ENCODE measurements at places on chromosomes 13 and 19. TPM values are rescaled to one million over a fixed set of nuclear protein-coding genes. Genes with fewer than 3 reads are reported as not detected.

GRCh38 chr13:50136226-50136625, 121.0 kb downstream of the KCNRG start:
- DNase-seq, result no peak

The GARIN5A gene
- 0.69 TPM for total RNA-seq

GRCh38 chr13:32310134-32310706, 4.9 kb downstream of the ZAR1L start:
- peak; percentile 38 for DNase-seq

The C19orf85 gene
- not detected for total RNA-seq

- DNase-seq, result no peak
Measured at GRCh38 chr19:36115453-36116343, at the start of gene TBCB. TBCB (plus strand) TSS chr19:36115468; CDS start chr19:36115561, 93 bp downstream.

DNA sequence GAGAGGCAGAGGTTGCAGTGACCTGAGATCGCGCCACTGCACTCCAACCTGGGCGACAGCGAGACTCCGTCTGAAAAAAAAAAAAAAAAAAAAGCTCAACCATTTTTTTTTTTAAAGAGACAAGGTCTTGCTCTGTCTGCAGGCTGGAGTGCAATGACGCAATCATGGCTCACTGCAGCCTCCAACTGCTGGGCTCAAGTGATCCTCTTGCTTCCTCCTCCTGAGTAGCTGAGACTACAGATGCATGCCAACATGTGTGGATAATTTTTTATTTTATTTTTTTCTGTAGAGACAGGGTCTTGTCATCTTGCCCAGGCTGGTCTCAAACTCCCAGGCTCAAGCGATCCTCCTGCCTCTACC, 10.3 kb downstream of the EHD2 start:
- no peak for DNase-seq

The ZNF566 gene
- 2.9 TPM for total RNA-seq

- DNase-seq, result no peak
Measured at GRCh38 chr13:114012921-114013320, 39.0 kb upstream of the C13orf46 start.

DNA sequence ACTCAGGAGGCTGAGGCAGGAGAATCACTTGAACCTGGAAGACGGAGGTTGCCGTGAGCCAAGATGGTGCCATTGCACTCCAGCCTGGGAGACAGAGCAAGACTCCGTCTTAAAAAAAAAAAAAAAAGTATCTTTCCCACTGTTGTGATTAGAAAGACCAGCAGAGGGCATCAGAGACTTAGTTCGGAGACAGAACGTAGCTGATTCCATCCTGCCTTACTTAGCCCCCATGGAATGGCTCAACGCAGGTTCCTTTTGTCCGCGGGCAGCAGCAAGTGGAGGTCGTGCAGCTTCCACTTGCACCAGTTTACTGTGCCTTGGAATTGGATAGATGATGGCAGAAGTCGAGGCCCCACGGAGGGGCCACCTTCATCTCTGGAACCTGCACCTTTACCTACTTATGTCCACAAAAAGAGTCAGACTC, 8.1 kb downstream of the TIMM29 start:
- peak; percentile 40 for DNase-seq

The PEG3 gene
- 9.5 TPM for total RNA-seq

DNA sequence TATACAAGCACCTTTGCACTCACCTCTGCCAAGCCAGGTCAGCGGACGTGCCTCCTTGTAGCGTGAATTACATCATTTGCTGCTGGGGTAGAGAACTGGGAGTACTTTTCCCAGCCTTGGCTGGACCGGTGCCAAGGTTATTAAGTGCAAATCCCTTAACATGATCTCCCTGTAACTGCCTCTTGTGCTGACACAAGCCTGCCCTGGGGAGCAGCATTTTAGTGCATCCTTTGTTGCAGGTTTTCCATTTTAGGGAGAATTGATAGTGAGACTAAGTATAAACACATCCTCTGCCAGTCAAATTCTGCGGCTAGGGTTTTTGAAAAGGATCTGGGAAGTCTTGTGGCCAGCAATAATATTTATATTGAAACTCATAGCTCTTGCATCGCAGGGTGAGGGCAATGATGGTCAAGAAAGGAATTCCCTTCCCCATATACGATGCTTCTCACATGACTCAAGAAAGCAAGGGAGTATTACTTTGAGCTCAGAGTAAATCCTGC, 32.7 kb upstream of the DCLK1 start:
- DNase-seq, result peak; percentile 59
